ENCODE measurements at places on chromosomes 16 and 17.

- DNase-seq = no peak
Measured at GRCh38 chr17:30952638-30953393, 18.0 kb upstream of the RNF135 start.

DNA sequence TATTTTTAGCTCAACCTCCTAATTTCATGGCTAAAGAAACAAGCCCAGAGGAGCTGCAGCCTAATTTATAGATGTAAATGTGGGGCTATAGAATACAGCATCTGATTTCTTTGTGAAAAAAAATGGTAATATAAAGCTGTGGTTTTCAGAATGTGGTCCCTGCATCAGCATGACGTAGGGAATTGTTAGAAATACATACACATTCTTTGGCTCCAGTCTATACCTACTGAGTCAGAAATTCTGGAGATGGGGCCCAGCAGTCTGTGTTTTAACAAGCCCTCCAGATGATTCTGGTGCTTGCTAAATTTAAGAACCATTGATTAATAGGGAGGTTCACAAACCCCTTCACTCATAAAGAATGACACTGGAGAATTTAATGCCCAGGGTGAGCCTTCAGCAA lies 18.1 kb upstream of the MYH8 start:
- DNase-seq = no peak

DNA sequence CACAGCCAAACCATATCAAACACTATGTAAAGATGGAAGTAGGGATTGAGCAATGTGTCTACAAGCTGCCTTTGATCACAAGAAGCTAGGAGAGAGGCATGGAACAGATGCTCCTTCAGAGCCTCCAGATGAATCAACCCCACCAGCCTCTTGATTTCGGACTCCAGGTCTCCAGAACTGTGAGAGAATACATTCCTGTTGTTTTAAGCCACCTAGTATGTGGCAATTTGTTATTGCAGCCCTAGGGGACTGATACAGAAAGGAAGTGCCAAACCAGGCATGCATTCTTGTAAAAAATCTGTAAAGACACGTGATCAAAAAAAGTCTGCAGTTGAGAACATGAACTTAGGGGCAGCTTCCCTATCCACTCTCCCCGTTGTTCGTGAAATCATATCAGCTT lies 91.1 kb downstream of the C17orf67 start:
- DNase-seq = no peak

- DNase-seq = no peak
Measured at GRCh38 chr17:71798701-71799100, 322.1 kb upstream of the SOX9 start.

GRCh38 chr16:56547949-56548567 lies 16.8 kb upstream of the MT4 start:
- no peak for DNase-seq

DNA sequence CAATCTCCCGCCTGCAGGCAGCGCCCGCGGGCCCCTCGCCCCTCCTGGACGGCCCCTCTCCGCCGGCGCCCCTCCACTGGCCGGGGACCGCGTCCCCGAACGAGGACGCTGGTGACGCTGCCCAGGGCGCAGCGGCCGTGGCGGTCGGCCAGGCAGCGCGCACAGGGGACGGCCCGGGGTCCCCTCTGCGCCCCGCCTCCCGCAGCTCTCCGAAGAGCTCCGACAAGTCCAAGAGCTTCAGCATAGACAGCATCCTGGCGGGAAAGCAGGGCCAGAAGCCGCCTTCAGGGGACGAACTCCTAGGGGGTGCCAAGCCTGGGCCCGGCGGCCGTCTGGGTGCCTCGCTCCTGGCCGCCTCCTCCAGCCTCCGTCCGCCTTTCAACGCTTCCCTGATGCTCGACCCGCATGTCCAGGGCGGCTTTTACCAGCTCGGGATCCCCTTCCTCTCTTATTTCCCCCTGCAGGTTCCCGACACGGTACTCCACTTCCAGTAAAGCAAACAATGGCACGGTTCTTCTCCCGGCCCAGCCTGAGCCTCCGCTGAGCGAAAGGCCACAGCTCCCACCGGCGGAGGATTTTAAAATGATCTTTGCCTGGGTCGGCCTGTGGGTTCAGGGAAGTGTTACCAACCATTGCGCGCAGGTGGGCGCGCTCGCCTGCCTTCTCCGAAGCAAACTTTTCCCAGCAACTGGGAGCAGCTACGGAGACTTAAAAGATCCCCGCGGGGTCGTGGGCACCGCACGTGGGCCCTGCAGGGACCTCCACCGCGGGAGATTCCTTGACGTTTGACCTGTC lies 1.1 kb downstream of the FOXL1 start:
- DNase-seq = no peak

- DNase-seq = no peak
Measured at GRCh38 chr16:26643519-26643918, 423.2 kb upstream of the C16orf82 start.

- DNase-seq = no peak
Measured at GRCh38 chr16:56983211-56983751, 6.1 kb upstream of the NLRC5 start.

GRCh38 chr16:72894293-72895151 lies 153.4 kb downstream of the ZFHX3 start:
- no peak for DNase-seq

DNA sequence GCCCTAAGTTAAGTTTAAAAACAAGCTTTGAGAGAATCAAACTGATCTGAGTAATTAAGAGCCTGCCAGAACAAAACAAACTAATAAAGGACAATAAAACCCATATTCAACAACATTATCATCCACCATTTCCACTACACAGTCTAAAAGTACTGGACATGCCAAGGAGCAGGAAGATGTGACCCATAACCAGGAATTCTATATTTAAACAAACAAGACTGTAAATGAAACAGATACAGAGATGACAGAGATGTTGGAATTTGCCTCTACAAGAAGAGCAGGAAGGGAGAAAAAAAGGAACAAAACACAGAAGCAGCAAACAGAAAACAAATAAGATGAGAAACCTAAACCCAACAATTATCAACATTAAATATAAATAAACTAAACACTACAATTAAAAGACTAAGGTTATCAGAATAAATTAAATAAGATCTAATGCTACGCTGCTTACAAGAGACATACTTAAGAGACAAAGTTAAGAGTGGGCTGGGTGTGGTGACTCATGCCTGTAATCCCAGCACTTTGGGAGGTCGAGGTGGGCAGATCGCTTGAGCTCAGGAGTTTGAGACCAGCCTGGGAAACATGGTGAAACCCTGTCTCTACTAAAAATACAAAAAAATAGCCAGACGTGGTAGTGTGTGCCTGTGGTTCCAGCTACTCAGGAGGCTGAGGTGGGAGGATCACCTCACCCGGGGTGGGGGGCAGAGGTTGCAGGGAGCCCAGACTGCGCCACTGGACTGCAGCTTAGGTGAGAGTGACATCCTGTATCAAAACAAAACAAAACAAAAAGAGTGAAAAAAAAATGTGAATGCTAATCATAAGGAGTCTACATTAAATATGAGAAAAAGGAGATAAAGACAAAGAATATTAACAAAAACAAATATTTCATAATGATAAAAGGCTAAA lies 50.6 kb downstream of the CREBBP start:
- DNase-seq = no peak

DNA sequence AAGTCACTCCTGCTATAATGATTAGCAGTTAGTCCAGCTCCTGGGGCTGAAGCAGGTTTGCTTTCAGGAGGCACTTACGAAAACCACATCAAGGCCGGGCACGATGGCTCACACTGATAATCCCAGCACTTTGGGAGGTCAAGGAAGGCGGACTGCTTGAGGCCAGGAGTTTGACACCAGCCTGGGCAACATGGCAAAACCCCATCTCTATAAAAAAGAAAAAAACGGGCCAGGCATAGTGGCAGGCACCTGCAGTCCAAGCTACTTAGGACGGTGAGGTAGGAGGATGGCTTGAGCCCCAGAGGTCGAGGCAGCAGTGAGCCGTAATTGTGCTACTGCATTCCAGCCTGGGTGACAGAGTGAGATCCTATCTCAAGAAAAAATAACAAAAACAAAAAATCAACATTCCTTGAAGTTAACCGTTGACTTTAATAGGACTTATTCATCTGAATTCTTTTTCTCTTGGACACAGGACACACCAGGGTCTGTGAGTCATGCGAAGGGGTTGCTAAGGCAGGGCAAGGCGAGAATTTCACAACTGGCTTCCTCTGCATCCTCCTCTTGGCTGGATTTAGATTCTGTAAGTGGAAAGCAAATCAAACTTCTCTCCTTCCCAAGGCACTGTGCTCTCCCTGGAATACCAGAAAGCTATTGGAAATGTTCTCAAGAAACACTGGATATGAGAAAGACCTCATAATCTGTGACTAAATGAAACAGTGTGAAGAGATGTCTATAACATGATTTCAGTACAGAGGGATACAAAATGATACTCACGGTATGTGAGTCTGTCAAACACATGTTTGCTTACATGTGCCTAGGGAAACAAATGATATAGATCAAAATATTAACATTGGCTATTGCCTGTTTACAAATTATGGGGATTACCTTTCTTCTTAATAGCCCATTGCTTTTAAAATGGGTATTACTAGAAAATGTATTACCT lies 99.5 kb downstream of the SYCE1L start:
- no peak for DNase-seq

DNA sequence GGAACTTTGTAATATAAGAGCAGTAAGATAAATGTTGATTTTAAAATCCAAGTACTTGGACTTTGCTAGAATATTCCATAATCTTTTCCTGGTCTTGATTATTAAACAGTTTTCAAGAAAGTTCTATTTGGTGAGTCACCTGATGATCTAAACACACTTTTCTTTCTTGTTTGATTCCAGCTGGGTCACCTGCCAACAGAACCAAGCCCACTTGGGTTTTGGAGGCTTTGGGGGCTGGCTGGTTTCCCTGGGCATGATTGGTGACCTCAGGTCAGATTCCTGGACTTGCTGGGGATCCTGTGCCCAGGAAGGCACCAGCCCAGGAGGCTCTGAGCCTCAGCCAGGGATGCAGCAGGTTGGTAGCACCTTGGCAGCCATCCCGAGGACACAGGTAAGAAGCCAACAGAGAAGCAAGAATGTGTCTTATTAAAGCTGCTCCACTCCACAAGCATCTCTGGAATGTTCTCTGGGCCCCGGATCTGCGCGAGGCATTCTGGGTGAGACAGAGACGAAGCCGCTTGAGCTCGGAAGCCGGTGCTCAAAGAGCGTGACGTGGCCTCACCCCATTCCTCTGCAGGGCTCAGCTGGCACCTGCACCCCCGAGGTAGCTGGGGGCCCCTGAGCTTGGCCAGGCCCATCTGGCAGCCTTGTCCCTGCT lies 3.1 kb upstream of the TEX19 start:
- DNase-seq = no peak

- DNase-seq = no peak
Measured at GRCh38 chr16:23901178-23902033, 65.6 kb downstream of the PRKCB start.
